AG10803 (cell line): ENCODE measurements at places on chromosomes 16 and 17.

- no peak for DNase-seq
Measured at GRCh38 chr17:40607641-40608040, 40.0 kb downstream of the SMARCE1 start.

- no peak for DNase-seq
Measured at GRCh38 chr17:78396441-78397337, 18.2 kb downstream of the PGS1 start.

- DNase-seq: peak; percentile 59
Measured at GRCh38 chr16:77171745-77172635, 19.0 kb upstream of the MON1B start.

DNA sequence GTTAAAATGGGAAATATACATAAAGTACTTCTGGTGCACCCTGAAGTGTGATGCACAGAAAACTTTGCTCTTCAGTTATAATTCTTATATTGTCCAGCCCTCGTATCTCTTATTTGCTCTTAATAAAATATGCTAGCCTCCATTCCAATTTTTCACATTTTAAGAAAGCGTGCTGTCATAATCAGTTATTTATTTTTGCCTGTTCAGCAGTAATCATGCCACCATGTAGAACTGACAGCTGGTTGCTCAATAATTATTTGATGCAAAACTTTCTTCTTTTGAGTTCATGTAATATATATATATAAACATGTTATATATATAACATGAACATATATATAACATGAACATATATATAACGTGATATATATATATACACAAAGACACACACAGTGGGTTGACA is 294.6 kb downstream of the CNTNAP4 start:
- no peak for DNase-seq

- no peak for DNase-seq
Measured at GRCh38 chr16:68768175-68768574, 31.1 kb downstream of the CDH1 start.

DNA sequence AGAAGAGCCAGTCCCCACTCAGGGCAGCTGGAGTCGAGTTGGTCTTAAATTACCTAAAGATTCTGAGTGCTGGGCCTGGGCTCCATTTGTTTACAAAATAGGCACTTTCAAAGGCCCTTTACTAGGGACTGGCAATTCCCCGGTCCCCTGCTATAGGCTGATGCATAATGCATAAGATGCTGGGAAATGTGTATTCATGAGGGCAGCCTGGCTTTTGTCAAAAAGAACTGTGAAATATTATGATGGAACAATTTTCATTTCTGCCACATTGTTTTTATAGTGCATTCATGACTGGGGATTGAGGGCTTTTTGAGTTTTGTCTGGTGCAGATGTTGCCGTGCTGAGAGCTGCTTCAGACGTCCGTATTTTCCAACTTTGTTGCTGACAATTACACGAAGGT is 617.0 kb upstream of the CDH5 start:
- no peak for DNase-seq
